Hematopoietic multipotent progenitor cell (in vitro differentiated cells): ENCODE measurements at places on chromosomes 7 and 10.

DNA sequence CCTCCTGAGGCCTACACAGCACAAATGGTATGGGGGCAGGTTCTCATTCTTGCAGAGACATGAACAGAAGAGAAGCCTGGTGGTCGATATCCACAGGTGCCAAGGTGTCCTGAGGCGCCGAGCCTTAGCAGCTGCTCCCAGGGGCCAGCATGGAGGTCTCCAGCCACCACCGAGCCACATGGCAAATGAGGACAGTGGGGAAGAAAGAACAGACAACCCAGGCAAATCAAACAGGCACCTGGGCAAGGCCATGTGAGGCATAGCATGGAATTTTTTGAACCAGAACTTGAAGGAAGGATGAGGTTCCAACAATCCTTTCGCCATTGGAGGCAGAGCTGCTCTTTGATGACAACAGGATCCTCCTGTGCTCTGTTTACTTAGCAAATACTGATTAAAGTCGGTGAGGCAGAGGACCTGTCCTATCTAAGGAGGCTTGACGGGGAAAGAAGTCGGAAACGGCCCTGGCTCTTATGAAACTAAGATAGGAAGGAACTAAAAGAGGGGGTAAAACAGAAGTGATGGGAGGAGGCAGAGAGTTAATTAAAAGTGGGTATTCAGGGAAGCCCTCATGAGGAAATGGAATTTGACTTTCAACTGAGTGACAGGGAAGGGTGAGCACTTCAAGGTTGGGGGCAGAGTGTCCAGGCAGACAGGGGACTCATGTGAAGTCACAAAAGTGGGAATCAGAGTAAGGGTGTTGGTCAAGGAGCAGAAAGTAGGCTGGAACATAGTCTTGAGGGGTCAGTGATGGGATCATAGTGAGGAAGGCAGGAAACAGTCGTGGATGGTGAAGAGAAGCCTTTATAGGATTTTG is 8.6 kb upstream of the CALML3 start:
- no peak for DNase-seq

DNA sequence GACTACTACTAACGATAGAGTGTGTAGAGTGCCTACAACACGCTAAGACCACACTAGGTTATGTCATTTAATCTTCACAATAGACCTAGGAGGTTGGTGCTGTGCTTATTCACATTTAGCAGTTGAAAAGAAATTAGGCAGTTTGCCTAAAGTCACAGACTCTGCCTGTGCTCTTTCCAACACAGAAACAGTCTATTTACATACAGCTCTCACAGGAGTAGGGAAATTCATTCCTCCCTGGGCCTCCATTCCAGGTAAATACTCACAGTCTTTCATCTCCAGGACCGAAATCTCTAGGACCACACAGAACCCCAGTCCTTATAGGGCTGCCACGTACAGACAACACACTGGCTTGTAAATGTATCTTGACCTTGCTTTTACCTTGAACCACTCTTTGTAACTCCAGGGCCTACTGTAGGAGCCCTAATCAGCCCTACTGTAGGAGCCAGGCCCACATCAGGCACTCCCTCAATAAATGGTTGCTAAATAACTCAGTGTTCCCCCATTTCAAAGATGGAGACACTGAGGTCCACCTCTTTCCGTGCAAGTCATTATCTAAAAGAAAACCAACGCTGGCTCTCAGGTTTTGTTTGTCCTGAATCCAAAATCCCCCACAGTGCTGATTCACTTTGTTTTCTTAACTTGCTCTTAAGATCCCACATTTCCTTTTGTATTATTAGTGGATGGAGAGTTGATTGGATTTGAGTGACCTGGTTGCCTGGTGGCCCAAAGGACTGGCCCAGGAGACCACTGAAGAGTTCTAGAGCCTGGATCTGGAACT is 146.9 kb downstream of the KCNMA1 start:
- DNase-seq = no peak

GRCh38 chr7:108004220-108005142 is 1.5 kb upstream of the LAMB1 start:
- DNase-seq = no peak

- DNase-seq = no peak
These were observed 35.4 kb upstream of the RSU1 start for GRCh38 chr10:16852624-16853023.

DNA sequence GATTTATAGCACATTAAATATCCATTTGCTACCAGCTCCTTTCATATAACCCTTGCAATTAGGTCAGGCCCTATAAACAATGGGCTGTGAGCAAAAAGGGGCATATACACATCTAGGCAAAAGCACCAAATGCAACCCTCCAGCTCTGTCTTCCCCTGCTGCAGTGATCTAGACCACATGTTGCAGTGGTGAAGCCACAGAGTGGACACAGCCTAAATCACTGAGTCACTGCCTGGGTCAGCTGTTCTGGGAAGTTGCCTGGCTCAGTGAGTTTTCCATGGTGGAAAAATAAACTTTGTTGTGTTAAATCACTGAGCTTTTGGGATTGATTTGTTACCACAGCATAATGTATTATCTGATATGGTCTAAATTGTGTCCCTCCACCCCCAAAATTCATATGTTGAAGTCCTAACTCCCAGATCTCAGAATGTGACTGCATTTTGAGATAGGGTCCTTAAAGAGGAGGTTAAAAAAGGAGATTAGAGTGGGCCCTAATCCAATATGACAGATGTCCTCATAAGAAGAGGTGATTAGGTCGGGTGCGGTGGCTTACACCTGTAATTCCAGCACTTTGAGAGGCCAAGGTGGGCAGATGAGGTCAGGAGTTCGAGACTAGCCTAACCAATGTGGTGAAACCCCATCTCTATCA is 70.4 kb downstream of the ZFAND4 start:
- DNase-seq = no peak

DNA sequence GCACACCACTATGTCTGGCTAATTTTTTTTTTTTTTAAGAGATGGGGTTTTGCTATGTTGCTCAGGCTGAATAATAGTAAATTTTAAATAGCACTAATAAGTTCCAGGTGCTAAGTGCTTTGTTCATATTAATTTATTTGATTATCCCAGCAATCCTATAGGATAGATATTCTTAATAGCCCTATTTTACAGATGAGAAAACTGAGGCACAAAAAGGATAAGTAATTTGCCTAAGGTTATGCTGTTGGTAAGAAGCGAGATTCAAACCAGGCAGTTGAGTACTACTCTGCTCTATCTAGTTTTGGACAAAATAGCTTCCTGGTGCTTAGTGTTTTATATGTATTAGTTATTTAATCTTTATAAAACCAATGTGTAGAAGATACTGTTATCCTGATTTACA is 72.5 kb upstream of the STRIP2 start:
- no peak for DNase-seq

- DNase-seq = no peak
These were observed 121.1 kb downstream of the C10orf90 start for GRCh38 chr10:126549344-126549743.

DNA sequence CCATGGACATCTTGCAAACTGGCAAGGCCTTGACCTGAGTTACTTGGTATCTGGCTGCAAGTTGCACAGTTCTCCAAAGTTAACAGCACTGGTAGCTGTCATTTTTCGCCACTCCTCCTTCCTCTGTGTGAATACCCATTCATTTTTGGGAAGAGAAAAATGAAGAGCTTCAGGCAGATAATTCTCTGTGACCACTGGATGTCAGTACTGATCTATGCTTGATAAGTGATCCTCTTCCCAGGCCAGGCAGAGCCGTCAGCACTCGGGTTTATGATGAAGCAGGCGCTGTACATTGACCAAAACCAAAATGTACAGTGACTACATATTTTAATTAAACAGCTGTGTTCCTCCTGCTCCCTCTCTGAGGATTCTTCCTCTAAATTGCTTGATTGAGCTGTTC is 55.9 kb upstream of the PDZD8 start:
- DNase-seq = no peak

DNA sequence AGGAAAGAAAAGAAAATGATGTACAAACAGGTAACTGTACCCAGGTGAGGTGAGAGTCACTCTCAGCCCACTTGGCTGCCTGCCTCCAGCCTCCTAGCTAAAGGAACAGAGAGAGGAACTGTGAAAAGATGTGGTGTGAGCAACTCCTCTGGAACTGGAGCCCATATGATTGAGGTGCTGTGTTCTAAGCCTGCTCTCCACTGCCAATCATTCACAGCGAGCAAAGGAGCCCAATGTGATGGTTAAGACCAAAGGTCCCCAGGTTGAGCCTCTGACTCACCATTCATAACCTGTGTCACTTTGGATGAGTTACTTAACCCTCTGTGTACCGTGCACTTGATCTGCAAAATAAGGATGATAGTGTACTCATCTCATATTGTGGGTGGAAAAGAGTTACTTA is 868.1 kb upstream of the AUTS2 start:
- no peak for DNase-seq

DNA sequence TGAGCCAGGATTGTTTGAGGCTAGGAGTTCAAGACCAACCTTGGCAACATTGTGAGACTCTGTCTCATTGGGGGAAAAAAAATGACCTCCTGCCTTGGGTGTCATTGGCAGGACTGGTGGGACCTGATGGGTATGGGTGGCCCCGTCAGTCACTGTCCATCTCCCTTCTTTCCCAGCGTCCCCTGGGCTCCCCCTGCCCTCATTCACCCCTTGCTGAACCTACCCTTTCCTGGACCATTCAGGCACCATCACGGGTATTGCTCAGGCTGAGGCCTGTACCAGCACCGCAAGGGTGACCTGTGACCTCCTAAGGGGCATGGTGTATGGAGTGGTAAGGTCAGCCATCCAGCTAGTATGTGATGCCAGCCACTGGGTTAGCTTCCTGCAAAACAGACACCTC is 19.4 kb downstream of the ASL start:
- DNase-seq = no peak

DNA sequence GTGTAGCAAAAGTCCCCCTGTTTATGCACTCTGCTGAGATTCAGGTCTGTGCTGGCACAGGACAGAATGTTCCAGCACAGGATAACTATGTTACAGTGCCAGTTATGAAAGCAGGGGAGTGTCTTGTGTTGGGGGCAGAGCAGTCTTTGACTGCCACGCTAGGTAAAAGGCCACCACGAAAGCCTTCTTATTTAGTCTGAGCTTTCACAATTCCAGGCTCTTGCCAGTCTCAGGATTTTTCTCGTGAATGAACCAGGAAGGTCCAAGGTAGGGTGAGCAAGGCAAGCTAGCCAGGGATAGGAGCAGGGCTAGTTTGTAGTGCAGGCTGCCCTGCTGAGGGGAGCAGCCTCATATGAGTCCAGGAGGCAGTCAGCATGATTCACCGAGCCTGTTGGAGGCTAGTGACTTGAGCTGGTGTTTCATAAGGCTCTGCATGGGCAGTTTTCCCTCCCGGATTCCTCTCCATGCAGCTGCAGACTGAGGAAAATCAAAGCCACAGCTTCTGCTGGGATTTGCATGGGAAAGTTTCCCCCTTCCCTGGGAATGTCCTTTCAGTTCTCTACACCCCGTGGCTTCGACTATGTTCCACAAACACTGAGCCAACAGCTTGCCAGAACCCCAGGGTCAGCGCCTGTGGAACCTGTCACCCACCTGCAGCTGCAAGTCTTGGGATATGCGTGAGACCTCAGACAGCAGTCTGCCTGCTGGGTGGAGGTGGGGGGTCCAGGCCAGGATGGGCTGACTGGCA is 112.3 kb downstream of the JCAD start:
- no peak for DNase-seq

DNA sequence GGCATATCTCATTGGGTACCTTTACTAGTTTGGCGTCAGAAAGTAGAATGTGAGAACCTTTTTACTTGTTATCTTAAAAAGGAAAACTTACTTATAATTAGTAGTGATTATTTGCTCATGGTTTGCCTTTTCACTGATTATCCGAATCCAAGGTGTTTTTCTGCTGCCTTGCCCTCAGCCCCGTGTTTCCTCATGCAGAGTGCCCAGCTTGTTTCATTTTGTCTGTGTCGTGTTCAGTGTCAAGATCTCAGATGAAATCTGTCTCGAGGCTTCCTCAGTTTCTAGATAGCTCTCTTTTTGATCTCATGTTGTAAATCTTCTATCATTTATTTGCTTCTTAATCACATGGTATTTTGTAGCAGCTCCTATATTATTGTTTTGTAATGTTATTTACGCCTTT is 30.1 kb downstream of the RPA3 start:
- DNase-seq = no peak

GRCh38 chr7:104973909-104974415 is 40.0 kb upstream of the KMT2E start:
- no peak for DNase-seq

- DNase-seq = no peak
These were observed 68.9 kb downstream of the ADARB2 start for GRCh38 chr10:1668399-1668798.

- no peak for DNase-seq
These were observed 3.3 kb upstream of the NEUROG3 start for GRCh38 chr10:69576334-69577011.

- DNase-seq = no peak
These were observed 609.4 kb upstream of the PCDH15 start for GRCh38 chr10:55410415-55410885.

- DNase-seq = no peak
These were observed 63.3 kb downstream of the TBC1D12 start for GRCh38 chr10:94465684-94466083.

DNA sequence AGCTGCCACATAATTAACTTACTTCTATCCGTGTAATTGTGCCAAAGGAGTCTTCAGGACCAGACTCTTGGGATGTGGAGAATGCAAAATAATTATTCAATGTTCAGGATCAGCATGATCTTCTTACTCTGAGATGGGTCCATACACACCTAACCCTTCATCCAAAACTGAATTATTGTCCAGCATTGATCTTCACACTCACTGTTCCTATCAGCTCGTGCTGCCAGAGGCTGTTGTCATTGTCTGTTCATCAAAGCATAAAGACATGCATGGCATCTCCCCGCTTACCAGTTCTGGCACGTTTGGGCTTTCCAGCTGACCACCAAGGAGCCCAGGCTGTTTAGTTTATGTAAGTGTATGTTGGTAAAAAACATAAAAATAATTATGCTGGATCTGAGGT is 1090.7 kb downstream of the DNAJB9 start:
- no peak for DNase-seq

DNA sequence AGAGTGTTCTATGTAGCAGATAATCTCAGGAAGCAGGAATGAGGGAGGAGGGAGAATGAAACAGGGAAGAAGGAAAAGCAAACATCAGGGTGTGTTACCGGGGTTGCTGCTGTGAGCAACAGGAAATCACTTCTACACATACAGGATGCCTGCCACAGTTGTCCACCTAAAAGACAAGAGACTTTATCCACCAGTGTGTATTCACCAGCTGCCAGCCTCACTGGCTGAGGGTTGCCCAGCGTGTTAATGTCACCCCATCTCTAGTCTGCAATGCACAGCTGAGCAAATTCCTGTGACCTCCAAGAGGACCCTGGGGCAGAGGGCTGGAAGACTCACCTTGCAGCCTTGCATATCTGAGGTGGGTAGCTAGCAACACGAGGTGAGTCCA is 183.7 kb downstream of the GPAM start:
- DNase-seq = no peak

- no peak for DNase-seq
These were observed 567.6 kb downstream of the GRM8 start for GRCh38 chr7:126685018-126685573.
